WTC11 (cell line): ENCODE measurements at places on chromosomes 11 and 22.
A peak's percentile ranks its signal among the peaks of the same experiment; 100 is the strongest.

GRCh38 chr11:122863704-122864326 is 18.7 kb upstream of the JHY start:
- peak; percentile 47 for DNase-seq

GRCh38 chr22:42692239-42693054 is 28.2 kb downstream of the A4GALT start:
- no peak for DNase-seq

- DNase-seq: peak; percentile 68
Observed at GRCh38 chr11:120079750-120080610, 57.9 kb downstream of the TRIM29 start.

GRCh38 chr11:61911701-61912529 is 5.5 kb downstream of the RAB3IL1 start:
- no peak for DNase-seq

DNA sequence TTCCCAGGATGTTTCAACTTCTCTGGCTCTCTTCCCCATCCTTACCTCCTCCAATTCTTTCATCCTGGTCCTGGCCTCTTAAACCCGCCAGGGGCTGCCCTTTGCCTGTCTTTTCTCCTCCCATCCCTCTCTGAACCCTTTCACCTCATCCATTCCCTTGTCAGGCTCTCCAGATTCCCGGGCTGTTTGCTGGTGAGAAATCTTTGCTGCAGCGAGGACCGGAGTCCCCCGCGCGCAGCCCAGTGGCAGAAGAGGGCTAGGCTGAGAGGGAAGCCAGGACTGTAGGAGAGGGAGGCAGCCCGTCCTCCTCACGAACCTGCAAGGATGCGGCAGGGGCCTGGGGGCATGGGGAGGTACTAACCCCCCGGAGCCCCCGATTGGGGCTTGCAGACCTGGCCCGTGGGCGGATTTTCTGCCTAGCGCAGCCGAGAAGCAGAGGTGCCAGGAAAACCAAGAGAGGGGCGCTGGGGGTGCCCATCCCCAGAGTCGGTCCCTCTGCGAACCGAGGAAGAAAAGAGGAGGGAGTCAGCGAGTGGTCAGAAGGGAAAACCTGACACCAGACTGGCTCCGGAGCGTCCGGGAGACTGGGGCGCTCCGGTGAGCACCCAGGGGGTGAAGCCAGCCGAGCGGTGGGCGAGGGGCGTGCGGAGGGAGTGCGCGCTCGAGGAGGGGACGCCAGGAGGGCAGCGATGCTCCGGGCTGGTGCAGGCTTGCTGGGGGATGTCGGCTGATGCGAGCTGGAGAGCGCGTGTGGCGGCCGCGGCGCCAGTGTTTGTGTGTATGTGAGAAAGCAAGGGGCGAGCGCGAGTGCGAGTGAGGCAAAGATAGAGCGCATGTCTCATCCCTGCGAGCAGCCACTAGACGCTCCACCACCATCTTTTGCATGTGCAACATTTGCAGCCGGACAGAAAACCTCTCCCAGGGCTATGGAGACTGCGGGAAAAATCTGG is at the start of gene GRIA4:
TSS of gene GRIA4 (plus strand) at position 242 of the 950 bp plus-strand sequence. CDS start 925 bp downstream, outside the sequence.
- peak; percentile 63 for DNase-seq

- DNase-seq: no peak
Observed at GRCh38 chr22:49394116-49394785, 433.4 kb downstream of the BRD1 start.

- no peak for DNase-seq
Observed at GRCh38 chr11:94877443-94878200, 95.7 kb downstream of the CWC15 start.

DNA sequence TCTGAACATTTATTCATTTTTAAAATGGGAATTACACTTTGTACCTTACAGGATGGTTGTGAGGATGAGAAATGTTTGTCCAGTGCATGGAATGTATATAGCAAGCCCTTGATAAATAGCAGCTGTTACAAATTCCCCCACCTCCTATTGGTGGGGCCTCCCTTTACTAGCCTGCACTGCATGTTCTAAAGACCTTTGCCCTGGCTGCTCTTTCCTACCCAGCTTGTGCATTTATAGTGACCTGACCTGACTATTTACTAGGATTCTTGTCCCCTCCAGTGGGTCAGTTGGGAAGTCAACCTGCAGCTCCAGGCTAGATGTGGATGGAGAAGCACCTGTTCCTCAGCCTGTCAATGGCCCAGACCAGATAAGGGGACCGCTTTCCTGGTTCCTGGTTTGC is 180.3 kb downstream of the HIPK3 start:
- DNase-seq: no peak

GRCh38 chr22:43777286-43777685 is 34.8 kb downstream of the EFCAB6 start:
- DNase-seq: no peak

DNA sequence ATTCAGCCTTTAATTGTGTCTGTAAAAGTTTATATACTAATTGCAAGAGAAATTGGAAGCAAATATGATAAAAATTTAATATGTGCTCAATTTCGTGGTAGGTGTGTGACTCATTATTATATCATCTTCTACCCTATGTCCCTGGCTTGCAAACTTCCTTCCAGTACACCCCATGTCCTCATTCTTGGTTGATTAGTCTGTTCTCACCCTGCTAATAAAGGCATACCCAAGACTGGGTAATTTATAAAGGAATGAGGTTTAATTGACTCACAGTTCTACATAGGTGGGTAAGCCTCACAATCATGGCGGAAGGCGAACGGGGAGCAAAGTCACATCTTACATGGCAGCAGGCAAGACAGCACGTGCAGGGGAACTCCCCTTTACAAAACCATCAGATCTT is 11.9 kb downstream of the MRGPRX3 start:
- no peak for DNase-seq

GRCh38 chr11:65918211-65919140 is at the start of gene C11orf68:
Gene C11orf68 (minus strand): TSS chr11:65919062. CDS start chr11:65919031, 31 bp downstream.
- DNase-seq: peak; percentile 32

DNA sequence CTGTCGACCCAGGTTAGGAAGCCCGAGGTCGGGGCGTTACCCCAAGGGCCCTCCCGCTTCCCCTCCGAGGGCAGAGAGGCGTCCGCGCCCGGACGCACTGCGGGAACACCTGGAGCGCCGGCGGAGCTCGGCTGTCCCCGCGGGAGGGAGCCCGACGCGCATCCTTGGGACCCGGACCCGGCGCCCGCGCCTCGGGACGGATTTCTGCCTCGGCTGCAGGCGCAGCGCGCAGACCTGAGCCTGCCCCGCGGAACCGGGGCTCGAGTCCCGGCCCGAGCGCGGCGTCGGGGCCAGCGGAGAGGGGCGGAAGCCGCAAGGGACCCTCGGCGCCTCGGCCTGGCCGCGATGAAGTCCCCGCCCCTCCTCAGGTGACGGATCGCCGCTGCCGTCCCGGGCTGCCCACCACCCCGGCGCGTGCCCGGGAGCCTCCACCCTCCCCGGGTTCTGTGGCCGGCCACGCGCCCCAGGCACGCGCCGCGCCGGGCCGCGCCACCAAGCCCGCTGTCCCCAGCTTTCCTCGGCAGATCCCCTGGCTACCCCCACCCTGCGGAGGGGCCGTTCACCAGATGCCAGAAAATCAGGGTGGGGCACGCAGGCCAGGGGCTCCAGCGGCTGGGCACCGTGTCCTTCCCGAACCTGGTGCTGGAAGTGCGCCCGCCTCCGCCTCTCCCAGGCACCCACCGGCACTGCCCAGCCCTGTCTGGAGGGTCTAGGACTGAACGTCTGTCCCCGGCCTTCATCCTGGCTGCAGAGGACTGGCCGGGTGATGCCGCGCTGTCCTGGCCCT is 410 bp downstream of the GLB1L3 start:
- DNase-seq: peak; percentile 68

DNA sequence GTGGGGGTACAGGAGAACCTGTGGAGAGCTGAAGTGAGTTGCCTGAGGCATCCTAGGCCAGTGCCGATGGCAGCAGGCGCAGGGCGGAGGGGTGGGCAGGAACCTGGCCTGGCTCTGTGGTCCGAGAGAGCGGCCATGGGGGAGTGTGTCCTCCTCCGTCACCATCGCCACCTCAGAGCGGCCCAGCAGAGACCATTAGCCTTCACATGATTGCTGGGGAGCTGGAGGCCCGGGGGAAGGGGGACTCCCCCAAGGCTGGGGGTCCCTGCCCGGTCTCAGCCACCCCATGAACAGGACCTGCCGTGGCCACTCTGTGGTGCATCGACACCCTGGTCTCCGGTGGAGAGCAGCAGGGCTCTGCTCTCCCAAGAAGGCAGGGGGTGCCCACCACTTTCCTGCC is 4.1 kb downstream of the OMP start:
- no peak for DNase-seq

DNA sequence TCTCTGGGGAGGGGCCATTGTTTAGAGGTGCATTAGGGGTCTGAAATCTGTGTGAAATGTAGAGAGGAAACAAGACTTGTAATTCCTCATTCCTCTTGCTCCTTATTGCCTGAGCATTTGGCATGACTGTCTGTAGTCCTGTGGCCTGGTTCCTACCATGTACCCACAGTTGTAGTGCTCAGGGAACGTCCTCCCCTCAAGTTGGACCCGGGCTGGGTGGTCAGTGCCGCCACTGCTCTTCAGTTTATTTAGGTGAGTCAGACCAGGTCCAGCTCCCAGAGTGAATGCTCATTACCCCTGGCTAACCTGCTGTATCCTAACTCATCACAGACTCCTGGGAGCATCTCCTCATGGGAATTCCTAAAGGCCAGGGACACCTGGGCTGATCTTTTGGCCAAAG is 139.8 kb downstream of the GRIK4 start:
- DNase-seq: no peak

GRCh38 chr11:32273931-32274330 is 161.4 kb downstream of the WT1 start:
- DNase-seq: no peak

DNA sequence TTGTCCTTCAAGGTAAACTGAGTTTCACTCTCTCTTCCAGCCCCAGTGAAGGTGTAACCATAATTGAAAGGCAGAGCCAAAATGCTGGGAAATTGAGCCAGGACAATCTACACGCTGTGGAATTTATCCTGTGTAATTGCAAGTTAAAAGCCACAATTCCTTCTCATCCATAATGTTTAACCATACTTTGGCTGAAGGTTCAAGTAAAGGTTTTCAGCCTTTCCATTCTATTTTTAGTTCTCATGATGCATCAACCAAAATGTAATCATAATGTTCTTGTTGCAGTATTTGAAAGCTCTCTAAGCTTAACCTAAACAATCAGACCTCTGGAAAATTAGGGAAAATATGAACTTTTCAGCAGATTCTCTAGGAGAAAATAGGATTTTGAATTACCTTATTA is 14.0 kb upstream of the ARHGAP42 start:
- no peak for DNase-seq

DNA sequence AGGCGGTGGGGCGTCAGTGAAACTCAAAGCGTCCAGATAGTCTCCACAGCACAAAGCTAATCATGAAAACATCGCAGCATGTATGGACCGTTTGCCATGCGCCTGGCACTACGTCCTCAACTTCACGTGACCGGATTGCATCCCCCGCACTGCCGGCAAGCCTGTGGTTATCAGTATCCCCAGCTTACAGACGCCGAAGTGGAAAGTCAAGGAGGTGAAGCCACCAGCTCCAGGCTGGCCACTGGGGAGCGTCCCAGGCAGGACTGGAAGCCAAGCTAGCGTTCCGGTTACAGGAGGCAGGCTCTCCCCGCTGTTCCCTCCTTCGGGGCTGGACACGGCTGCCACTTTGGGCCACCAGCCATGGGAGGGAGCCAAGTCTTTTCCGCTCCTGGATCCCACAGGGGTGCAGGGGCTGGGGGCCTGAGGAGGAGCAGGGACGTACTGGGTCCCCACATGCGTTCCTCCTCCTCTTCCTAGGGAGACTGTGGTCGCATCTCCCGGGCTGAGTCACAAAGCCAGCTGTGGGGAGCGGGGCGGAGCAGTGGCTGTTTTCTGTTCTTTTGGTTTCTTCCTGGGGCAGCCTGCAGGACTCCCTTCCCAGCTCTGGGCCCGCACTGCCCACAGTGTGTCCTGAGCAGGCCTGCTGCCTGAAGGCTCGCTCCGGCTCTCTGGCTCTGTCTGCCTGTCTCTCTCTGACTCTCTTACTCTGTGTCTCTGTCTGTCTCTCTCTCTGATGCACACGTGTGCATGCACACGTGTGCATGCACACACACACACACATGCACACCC is 4.3 kb upstream of the OSBPL5 start:
- peak; percentile 52 for DNase-seq

GRCh38 chr11:111272420-111272819 is 25.9 kb upstream of the POU2AF3 start:
- DNase-seq: no peak

DNA sequence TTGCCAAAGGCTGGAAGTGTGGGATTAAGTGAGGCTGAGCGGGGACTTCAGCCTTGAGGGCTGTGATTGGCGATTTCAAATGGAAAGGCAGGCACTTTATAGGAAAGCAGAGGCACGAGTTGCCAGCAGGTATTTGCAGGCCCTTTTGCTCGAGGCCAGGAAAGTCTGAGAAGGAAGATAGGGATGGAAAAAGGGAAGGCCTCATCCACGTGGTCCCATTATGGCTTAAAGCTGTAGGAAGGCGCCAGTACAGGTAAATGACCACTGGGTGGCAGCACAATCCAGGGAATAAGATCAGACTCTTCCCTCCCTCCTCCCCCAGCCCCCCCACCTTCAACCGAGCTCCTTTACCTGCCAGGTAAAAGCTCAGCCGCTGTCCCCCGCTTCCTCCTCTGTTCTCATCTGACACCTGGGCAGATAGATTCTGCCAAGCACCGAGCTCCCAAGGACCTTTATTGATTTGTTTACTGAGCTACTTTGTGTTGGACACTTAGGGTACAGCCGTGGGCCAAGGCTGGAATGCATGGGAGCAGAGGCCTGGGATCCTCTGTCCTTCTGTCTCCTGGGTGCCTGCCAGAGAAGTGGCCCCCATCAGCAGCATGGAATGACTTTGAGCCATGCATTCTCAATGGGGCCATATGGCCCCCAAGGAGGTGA is 7.5 kb downstream of the P2RX3 start:
- DNase-seq: peak; percentile 89

DNA sequence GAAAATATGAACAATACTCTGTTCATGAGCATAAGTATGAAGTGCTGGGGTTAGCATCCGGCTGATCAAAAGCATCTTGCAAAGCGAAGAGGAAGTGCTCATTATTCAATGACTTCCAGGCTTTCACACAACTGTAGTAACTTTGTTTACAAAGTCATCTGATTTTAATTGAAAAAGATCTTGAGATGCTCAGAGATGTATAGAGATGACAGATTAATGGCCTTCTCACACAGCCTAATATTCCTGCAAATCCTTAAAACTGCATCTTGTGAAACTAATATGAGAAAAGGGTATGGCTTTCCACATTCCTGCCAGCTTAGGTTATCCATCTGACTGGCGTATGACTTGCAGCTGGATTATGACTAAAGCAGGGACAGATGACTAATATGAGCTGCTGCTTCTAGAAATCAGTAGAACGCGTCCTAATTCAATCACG is 125.4 kb downstream of the CASP12 start:
- no peak for DNase-seq
